ENCODE measurements at places on chromosomes 7 and 10.
A peak's percentile ranks its signal among the peaks of the same experiment; 100 is the strongest.

DNA sequence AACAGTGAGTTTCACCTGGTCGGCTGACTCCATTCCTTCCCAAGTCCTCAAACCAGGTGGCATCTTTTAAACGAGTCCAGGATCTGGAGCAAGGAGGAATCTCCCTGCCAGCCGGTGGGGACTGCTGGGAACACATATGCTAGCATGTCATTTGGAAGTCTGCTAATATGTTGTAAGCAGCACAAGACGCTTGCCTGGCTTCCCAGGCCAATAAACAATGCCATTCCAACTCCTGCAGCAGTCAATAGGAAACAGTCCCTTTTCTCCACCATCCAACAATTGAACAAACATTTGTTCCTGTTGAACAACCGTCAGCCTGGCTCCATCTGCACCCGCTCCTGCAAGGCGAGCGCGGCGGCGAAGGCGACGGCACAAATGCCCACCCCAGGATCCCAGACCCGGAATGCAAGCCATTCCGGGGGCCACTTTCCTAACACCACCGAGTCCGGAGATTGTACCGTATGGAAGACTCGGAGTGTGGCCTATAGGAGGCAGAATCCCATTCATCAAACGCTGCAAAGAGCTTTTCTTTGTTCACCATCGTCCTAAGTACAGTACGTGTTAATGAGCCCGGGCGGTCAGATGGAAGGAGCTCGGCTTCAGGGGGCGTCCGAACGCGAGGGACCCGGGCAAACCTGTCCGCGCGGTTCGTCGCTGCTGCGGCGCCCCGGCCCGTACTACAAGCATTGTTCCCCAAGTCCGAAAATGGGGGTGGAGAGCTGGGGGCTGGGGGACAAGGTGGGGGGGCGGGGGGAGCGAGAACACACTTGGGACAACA lies 1.6 kb downstream of the FAM53B start:
- DNase-seq, result no peak

DNA sequence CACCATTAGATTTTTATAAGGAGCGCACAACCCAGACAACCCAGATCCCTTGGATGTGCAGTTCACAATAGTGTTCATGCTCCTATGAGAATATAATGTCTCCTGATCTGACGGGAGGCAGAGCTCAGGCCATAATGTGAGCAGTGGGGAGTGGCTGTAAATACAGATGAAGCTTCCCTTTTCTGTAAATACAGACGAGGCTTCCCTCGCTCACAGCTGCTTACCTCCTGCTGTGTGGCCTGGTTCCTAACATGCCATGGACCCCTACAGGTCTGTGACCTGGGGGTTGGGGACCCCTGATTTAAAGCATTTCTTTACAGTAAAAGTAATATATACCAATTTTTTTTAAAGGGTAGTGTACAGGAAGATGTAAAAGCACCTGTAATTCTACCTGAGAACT lies 33.2 kb downstream of the HELLS start:
- no peak for DNase-seq

DNA sequence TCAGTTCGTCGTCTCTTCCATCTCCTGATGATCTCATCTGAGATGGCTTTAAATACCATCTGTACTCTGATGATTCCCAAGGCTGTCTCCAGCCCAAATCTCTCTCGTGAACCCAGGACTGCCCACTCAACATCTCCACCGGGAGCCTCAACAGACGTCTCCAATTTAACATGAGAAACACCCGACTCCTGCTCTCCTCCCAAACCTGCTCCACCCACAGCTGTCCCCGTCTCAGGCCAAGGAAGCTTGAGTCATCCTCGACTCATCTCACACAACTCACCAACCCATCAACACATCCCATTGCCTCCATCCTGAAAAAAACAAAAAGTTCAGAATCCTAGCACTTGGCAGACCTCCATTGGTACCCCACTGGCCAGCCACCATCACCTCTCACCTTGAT lies 29.7 kb upstream of the CALN1 start:
- DNase-seq, result no peak

- DNase-seq, result no peak
These were observed 324.7 kb downstream of the ADARB2 start for GRCh38 chr10:1412531-1413189.

DNA sequence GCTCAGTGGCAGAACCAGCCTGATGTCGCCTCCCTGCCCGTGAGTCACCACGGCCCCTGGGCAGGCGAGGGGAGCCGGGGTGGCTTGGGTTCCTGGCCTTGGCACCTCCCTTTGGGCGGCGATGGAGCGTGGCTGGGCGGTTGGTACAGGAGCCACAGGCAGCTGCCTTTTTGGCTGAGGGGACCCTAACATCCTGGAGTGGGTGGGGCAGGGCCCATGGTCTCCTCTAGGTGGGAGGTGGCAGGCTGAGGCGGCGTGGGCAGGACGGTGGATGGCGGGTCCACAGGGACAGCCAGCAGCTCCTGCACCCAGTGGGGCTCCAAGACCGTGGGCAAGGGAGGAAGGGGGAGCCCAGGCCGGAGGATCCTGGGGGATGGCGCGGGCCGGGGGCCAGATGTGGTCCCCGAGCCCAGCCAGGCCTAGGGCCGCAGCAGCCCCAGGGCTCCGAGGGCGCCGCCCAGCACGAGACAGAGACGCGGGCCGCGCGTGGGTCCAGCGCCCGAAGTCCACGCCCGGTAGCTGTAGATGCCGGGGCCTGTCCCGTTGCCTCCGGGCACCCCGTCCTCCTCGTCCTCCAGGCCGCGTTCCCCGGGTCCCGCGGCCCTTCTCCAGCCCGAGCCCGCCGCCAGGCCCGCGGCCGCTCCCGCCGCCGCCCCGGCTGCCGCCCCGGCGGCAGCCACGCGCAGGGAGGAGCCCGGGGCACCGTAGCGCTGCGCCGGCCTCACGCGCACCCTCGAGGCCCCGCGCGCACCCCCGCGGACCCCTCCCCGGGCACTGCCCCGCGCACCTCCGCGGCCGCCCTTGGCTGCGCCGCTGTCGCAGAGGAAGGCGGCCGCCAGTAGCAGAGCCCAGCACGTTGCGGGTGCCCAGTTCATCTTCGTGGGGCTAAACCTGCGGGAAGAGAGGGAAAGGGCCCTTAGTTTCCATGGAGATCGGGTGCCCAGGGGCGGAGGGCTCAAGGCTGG lies 1.3 kb downstream of the SPRN start:
- no peak for DNase-seq

GRCh38 chr7:157974678-157975230 lies 612.9 kb downstream of the PTPRN2 start:
- DNase-seq, result no peak

DNA sequence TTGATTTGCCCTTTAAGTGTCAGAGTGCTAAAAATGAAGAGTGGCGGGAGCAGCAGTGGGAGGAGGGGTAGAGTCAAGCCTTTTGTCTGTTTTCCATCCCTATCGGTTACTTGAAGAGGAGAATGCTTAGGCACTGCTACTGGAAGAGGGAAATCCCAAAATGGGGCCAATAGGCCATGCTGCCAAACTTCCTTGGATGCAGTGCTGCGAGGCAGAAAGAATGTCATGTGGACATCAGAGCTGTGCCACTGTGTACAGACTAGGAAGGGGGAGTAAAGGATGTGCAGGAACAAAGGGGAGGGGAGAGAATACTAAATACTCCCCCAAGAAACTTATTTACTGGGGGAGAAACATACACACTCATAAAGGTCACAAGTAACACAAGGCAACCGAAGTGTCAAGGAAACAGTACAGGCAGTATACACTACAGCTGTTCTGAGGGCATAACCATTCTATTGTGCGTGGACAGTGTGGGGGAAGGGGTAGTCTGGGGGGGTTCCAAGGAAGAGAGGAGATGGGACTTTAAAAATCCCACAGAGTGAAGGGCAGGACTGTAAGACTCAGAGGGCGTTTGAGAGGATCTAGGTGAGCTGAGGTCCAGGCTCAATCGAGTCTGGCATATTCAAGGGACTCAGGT lies 228.7 kb upstream of the PLXNA4 start:
- DNase-seq, result no peak

- DNase-seq, result no peak
These were observed 74.7 kb upstream of the SEPHS1 start for GRCh38 chr10:13422800-13423199.

DNA sequence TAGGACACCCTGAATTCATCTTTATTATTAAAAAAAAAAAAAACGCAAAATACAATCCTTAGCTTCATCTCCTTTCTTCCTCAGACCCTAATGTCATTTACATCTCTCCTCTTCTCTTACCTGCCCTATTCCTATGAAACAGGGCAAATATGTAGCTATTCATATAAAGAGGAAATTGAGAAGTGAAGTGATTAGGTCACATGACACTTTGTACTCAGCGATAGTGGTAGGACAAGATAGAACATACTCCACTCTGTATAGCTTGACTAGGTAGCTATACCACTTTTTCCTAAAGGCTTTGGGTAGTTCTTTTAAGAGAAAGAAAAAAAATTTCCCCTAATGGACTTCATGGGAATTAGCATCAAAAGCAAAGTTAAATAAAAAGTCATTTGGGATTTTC lies 6.2 kb upstream of the CELF2 start:
- no peak for DNase-seq

DNA sequence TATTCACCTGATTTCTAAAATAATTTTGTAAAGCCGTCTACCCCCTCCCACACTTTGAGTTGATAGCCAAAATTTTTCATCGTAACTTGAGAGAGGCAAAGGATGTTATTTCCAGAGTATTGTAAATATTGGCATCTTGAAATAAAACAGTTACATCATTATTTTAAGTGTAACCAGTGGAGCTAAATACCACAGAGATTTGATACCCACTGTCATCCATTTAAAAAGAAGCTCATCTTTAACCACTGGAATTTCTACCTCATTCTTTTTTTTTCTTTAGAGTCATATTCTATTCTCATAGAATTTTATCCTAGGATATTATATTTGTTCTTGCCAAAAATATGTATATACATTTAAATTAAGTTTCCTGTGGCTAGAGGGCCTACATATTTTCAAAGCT lies 48.6 kb downstream of the CAMK1D start:
- DNase-seq, result no peak

DNA sequence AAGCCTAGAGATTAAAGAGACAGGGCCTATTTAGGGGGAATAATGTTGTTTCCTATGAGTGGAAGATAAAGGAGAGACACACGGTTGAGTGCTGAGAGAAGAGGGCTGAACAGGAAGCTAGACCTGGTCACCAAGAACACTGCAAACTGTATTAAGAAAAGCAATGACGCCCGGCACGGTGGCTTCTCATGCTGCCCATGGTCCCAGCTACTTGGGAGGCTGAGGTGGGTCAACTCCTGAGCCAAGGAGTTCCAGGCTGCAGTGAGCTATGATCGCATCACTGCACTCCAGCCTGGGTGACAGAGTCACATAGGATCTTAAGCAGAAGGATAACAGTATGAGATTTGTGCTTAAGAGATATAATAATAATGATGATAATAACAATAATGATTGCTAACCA lies 19.7 kb upstream of the OTUD1 start:
- DNase-seq, result no peak

- no peak for DNase-seq
These were observed 397.6 kb downstream of the GPAM start for GRCh38 chr10:111785921-111786320.

- DNase-seq, result peak; percentile 29
These were observed 3.3 kb downstream of the AHR start for GRCh38 chr7:17301471-17302456.

DNA sequence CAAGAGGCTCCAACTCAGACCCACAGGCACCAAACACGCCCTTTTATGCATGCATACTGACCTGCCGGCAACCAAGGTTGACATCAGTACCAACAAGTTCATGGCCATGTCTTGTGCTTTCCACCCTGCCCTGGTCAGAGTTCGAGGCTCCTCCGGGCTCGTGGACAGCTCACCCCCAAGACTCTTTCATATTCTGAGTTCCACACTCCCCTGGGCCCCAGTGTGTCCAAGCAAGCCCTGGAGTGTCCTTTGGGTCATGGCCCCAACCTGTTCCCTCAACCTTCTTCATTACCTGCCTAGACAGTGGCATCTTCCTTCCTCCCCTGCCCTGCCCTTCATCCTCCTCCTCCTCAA lies 40.5 kb downstream of the HIF1AN start:
- DNase-seq, result no peak

DNA sequence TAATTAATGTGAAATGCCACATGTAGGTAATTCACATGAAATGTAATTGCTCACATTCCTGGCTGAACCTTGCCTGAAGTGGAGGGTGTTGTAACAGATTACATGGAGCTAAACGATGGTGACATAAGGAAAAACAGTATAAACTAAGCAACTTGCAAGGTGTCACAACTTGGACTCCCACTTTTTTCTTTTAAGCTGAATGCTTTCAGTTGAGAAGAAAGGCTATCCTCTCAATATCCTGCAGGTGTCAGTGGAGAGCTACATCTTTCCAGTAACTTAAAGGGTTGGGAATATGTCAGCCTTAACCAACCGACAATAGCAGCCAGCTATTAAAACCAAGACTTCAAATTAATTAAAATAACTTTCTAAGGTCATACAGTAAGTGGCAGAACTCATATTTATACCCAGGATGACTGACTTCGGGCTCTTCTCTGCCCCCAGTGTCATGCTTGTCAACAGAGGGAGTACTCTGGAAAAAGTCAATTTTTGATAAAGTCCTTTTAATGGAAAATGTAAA lies 33.7 kb downstream of the NRBF2 start:
- DNase-seq, result no peak

GRCh38 chr10:62373995-62374861 lies at the start of gene ZNF365:
ZNF365 (plus strand) TSS chr10:62374369; CDS start chr10:62376194, 1,825 bp downstream.
- DNase-seq, result no peak

DNA sequence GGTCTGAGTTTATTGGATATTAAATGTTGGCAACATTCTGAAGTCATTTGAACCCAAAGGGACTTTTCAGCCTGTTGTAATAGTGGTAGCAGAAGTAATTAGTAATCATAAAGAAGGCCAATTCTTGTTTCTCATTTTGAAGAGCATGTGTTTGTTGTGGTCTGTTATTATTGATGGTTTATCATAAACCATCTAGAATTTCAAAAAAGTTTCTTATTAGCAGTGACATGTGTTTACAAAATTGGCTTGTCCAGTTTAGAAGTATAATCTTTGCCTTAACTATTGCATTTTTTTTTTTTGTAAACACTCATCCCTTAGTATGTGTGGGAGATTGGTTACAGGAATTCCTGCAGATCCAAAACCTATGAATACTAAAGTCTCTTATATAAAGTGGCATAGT lies 177.8 kb downstream of the BBS9 start:
- no peak for DNase-seq

DNA sequence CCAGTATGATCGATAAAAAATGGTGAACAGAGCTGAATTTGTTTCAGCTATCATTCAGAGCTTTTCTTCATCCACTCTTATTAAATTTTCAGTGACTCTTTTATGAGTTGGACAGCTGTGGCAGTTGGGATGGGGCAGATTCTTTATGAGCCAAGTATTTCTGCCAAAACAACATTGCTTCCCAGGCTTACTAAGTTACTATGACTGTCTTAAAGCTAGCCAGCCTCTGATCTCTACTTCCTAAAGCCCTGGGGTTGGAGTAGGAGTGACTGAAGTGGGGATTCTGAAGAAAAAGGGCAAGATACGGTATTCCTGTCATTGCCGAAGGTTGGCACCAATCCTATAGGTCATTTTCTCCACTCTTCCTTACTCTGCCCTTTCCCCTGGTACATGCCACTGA lies 12.7 kb downstream of the RPP30 start:
- DNase-seq, result no peak
